Stimulated activated CD4-positive, alpha-beta T cell treated with anti-CD3 and anti-CD28 coated beads, Interleukin-1b, Interleukin-23, amount 100 ng/mL, for 4 hours (primary cell): ENCODE measurements at places on chromosomes 5 and 9.

GRCh38 chr5:149851211-149851610 lies 93.4 kb downstream of the PDE6A start:
- DNase-seq, result no peak

DNA sequence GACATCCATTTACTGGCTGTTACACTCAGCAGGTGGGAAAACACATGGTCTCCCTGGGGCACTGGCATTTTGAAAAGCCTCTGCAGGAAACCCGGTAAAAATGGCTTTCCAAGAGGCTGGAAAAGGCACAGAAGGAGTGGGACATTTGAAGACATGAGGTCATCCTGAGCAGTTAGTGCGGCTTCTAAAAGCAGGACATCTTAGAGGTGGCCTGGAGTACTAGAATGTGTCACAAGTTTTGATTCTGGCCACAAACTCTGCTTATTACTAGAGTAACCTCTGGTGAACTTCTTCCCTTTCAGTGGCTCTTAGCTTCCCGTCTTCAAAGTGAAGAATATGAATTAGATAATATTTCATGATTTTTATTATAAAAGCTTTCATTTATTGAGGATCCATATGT lies 423.0 kb upstream of the BRINP1 start:
- no peak for DNase-seq

- no peak for DNase-seq
Observed at GRCh38 chr5:32100691-32101302, 73.3 kb downstream of the GOLPH3 start.

DNA sequence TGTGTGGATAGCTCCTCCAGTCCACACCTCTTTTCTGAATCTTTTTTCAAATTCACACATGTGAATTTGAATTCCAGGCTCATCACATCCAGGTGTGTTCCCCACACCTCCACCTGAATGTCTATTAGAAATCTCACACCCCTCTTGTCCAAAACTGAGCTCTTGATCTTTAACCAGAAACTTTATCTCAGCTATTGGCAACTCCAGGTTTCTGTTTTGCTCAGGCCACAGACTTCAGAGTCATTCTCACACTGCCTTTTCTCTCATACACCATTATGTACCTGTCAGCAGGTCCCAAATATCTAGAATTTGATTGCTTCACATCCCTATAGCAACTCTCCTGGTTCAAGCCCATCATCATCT lies 11.6 kb downstream of the NIPSNAP3B start:
- DNase-seq, result no peak

GRCh38 chr9:89657295-89657694 lies 52.5 kb downstream of the GADD45G start:
- DNase-seq, result no peak

DNA sequence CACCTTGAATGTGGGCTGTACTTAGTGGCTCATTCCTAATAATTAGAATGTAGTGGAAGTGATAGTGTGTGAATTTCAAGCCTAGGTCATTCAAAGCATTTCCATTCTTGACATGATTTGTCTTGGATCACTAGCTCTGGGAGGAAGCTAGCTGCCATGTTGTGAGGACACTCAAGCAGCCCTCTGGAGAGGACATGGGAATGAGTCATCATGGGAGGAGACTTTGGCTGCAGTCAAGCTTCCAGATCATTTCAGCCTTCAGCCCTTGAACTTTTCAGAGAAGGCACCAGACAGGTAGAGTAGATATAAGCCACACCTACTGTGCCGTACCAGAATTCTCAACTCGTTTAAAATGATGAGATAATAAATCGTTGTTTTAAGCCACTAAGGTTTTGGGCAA lies 506.9 kb downstream of the ZNF608 start:
- no peak for DNase-seq

DNA sequence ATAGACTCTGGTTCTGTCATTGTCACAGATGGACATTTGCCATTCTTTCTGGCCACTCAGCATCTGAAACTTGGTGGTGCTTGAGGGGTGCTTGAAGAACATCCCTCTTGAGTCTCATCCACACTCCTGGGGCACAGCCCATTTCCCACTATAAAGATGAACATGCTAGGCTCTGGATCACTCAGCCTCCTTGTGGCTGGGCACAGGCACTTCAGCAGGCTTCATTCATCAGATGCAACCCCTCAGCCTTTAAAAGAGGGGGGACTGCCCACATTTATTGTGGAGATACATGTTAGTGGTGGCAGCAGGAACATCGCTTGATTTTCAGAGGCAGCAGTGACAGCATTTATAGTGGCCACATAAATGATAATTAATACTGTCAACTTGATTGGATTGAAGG lies 124.7 kb upstream of the NIPBL start:
- no peak for DNase-seq

DNA sequence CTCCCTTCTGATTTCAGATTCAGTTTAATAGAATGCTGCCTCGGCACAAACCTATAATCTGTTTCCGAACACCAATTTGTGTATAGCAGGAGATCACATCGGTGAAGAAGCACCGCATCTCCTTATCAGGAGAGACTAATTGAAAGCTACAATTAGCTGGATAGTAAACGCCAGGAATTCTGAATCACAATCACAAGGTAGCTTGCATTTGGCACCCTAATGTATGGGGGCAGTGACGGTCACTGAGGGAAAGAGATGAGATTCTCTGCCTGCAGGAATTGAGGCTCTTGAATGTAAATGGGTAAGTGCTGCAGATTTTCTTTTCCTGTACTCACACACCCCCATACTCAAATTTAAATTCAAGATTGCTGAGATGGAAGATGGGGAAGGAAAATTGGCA lies 373.6 kb upstream of the ZNF608 start:
- no peak for DNase-seq

DNA sequence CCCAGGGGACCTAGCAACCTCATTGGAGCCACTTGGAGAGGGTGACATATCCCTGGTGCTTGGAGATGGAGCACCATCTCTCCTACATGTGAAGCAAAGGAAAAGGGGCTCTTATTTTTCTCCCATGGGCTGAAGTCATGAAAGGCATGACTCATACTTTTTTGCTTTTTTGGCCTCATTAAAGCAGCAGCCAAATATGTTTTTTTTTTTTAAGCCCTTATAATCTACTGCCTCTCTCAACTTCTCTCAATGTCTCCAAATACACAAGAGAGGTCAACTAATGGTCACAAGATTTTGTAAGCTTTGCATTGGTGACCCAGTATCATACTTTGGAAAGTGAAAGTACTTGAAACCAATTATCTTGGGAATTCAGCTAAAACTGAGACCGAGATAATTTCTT lies 1.6 kb upstream of the CFAP90 start:
- DNase-seq, result no peak

- DNase-seq, result no peak
Observed at GRCh38 chr5:23655674-23656073, 148.3 kb downstream of the PRDM9 start.

- no peak for DNase-seq
Observed at GRCh38 chr5:149580808-149581191, 498 bp upstream of the ARHGEF37 start.

- no peak for DNase-seq
Observed at GRCh38 chr9:14262827-14263226, 51.1 kb downstream of the NFIB start.

GRCh38 chr9:13061390-13061789 lies 218.1 kb downstream of the MPDZ start:
- DNase-seq, result no peak

- DNase-seq, result no peak
Observed at GRCh38 chr9:83182071-83182470, 119.1 kb upstream of the RASEF start.

DNA sequence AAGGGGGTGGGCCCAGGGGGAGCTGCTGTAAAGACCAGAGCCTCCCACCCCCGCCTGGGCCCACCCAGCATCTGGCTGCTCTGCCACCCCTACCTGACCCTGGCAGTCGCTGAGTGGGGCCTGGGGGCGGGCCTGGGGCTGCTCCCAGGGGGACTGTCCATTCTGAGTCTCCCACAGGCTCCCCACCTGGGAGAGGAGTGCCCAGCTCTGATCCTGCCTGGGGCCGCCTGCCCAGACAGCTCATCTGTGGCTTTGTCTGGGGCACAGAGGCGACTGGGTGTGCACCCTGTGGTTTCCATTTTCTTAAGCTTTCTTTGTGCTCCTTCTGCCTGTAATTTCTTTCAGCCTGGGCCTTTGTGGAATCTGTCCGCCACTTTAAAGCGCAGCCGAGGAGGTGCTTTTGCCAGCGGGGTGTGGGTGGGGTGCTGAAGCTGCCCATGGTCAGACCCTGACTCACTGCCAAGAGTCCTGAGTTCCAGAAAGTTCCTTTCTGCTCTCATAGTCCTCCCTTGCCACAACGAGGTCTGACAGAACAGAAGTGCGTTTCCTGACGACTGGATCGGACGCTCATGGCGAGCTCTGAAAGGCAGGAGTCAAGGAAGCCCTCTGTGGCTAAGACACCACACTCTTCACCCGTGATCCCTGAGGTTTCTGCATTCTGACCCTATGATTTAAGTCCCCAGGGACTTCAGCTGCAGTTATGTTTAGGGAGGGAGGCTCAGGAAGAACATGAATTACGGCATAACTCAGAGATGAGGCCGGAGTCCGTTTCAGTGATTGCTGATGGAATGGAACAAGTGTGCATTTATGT lies 225.0 kb downstream of the FANCC start:
- DNase-seq, result no peak

DNA sequence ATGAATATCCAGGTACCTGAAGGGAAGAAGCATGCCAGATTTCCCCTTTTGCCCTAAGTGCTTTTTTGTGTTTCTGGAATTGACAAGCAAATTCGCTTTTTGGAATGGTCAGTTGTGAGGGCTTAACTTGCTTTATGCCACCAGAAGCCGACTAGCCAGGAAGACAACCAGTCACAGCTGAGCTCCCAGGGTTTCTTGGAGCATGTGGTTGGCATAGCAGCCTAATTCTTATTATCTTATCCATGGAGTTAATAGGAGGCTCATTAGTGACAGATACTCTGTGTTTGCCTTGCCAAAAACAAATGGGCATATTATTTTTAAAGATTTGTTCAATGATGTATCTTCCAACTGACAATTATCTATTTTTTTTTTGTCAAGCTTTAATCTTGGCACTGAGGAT lies 500.7 kb downstream of the PTPRD start:
- no peak for DNase-seq

DNA sequence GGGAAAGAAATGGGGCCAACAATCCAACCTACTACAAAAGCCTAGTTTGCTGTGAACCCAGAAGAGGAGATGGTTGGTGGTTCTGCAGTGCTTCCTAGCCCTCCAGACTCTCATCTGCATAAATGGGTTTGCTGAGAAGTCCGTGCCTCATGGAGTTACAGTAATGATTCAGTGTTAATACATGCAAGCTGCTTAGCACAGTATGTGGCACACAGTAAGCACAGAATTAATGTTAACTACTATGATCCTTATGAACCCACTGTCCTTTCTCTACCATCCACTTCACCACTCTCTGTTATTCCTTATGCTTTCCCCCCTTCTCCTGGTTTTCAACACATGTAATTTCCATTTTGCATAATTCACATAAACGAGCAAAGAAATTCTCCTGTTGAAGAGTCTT lies 100.0 kb downstream of the ACTBL2 start:
- DNase-seq, result no peak

DNA sequence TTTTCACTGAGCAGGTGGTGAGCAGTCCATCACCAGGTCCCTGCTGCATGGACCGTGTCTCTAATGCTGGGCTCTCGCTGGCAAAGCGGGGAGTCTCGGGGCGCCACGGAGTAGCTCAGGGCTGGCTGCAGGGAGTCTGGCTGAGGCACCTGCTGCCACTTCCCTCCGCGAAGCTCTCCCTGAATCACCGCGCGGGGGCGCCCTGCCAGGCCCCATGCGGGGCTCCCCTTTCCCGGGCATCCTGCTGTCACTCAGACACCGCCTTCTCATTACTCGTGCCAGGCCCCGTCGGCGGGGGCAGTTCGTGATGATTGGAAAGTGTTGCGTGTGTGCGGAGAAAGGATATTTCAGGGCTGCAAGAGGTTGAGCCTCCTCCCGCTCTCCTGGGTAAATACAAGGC lies 335.8 kb downstream of the IRX2 start:
- DNase-seq, result no peak

DNA sequence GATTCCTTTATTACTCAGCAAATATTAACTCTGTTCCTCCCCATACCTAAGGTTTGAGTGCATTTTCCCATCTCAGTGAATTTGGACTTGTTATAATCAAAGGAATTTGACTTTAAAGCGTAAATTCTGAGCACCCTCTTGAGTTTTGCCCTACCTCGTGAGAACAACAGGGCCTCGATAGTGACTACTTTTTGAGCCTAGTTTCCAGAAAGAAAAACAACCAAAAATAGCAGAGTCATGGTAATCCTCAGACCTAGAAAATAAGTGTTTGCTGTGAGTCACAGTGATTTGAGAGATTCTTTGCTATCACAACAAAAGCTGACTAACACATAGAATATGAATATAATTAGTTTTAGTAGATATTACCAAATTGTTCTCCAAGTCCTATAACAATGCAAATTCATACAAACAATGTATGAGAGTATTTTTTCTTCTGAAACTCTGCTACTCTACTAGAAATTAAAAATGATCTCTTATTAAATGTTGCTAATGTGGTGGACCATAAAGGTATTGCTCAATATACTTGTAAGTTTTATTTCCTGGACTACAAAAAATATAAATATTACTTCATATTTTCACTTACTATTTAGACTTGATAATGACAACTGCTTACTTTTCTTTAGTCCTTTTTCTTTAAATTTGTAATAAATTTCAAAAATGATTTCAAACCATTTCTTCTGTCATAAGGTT lies 759.7 kb downstream of the BRINP1 start:
- no peak for DNase-seq

DNA sequence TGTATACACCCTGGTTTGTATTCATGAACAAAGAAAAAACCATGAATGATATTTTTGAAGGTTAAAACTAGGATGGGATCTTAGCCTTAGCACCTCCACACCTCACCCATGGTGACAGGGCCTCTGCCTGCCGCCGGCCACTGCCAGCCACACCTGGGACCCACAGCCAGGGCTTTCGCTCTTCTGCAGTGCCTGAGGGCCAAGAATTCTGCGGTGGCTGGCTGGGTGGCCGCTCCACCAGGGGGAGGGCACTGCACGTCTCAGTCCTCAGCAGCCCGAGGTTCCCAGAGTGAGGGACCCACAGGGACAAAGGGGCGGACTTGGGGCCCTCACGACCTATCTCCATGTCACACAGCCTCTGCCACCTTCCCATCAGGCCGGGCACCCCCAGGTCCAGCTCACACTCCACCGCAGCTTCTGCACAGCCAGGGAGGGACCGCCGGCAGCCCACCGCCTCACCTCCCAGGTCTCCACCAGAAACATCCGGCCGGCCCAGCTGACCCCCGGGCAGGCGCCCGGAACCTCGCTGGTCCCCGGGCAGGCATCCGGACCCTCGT lies 6.9 kb downstream of the EXD3 start:
- DNase-seq, result no peak
